ENCODE measurements at places on chromosomes 13 and 19.

DNA sequence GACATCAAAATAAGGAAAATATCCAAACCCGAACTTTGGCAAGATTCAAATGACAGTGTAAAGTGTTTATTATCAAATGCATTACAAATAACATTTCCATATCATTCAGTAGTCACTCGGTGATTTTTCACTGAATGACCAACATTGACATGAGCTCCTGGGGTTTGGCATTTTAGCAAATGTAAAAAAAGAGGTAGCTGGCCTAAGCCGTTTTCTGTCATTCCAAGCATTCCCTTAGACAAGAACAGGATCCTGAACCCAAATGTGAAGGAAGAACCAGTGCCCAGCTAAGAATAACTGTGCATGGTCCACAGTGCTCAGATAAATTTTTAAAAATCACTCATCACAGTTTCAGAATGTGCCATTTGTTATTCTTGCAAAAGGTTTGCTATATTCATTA, 327.9 kb downstream of the GPC6 start:
- DNase-seq = no peak

DNA sequence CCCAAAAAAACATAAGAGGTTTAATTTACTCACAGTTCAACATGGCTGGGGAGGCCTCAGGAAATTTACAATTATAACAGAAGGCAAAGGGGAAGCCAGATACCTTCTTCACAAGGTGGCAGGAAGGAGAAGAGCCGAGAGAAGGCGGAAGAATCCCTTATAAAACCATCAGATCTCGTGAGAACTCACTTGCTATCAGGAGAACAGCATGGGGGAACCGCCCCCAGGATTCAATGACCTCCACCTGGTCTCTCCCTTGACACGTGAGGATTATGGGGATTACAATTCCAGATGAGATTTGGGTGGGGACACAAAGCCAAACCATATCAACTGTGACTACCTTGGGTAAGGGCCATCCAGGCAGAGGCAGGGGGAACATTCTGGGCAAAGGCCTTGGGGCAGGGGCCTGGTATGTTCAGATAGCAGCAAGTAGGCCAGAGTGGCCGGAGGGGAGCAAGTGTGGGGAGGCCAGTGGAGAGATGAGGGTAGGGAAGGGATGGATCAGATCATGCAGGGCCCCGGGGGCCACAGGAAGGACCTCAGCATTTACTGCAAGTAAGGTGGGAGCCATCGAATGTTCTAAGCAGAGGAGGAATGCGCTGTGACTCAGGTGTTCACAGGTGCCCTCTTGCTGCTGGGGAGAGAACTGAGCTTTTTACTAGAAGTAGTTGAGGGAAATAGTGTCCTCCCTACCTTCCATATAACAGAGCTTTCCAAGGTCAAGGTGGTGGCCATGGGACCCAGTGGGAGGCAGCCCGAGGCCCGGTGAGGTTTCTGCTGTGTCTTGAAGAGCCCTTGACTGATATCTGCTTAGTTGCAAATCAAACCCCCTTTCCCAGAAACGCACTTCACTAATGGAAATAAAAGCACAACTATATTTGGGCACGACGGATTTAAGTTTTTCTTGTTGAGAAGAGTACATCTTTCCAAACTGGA, 18.0 kb downstream of the RAB3D start:
- no peak for DNase-seq

DNA sequence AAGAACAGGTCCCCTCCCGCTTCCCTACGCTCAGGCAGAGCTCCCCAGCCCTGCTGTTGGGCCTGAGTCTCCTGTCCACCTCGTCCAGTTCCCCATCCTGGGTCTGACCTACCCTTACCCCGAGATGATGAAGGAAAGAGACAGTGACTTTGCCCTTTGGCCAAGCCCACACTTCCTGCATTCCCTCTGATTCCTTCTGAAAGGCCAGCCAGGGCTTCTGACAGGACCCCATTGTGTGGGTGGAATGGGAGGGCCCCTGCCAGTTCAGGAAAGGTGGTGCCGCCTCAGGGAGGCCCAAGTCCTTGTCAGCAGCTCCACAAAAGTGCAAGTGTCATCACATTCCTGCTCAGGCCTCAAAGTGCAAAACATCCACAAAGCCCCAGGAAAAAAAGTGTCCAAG, 177.8 kb downstream of the PAN3 start:
- no peak for DNase-seq

- no peak for DNase-seq
Measured at GRCh38 chr13:28532388-28533124, 37.6 kb upstream of the FLT1 start.

DNA sequence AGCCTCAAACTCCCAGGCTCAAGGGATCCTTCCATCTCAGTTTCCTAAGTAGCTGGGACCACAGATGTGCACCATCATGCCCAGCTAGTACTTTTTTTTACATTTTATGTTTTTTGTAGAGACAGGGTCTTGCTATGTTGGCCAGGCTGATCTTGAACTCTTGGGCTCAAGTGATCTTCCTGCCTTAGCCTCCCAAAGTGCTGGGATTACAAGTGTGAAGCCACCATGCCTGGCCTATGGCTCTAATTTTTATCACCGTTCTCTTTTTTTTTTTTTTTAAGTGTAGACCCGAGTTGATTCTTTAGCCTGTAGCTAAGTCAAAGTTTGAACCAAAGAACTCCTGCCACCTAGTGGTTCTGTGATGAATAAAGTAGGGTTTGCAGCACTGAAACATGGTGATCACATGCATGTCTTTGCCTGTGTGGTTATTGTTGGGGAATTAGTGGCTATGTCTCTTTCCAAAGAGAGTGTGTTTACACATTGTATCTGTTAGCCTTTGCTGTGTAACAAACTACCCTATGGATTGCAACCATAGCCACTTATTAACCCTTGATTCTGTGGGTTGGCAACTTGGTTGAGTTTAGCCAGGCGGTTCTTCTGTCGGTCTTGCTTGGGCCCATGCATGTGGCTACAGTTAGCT, 11.6 kb downstream of the NFILZ start:
- peak; percentile 51 for DNase-seq

- no peak for DNase-seq
Measured at GRCh38 chr19:3760871-3761361, 576 bp downstream of the APBA3 start.

DNA sequence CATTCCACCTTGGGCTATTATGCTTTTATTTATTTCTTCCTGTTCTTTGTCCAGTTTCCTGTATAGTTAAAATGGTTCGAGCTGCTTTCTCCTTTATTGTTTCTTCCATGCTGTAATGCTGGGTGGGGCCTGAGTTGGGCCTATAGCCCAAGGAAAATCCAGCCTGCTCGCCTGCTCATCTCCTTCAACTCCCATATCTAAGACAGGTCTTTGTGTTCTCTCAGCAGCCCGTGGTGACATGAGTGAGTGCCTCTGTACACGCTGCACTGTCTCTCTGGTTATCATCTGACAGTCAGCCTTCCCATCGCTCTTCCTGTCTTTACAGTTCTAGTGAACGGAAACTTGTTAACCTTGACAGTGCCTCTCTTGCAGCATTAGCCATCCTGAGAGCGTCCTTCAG, 221.9 kb upstream of the SLC10A2 start:
- DNase-seq = no peak

- DNase-seq = no peak
Measured at GRCh38 chr19:40154121-40154680, 37.0 kb upstream of the MAP3K10 start.

- DNase-seq = no peak
Measured at GRCh38 chr19:18483119-18483890, 38.6 kb downstream of the ELL start.

GRCh38 chr13:49683489-49683888, 7.8 kb downstream of the EBPL start:
- DNase-seq = no peak

- DNase-seq = no peak
Measured at GRCh38 chr13:40428354-40428753, 238.1 kb downstream of the FOXO1 start.

- no peak for DNase-seq
Measured at GRCh38 chr13:25196971-25197370, 24.9 kb upstream of the AMER2 start.

- no peak for DNase-seq
Measured at GRCh38 chr13:111476197-111476596, 155.8 kb downstream of the TEX29 start.

DNA sequence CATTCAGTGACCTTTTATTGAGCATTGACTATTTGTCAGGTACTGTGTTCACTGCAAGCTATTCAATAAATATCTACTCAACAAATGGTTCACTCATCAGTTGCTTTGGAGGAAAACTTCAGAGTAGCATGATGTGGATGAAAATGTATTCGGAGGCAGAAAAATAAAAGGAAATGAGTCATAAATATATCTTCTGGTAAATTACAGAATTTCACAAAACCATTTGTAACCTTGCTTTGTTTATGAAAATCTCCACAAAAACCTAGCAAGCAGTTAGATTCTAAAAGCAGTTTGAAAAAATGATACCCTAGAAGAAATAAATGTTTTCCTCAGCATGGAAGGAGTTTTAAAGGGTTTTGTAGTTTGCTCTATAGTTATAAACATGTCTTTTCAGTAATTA, 399.6 kb downstream of the LMO7 start:
- no peak for DNase-seq

GRCh38 chr19:57812226-57812625, 2.5 kb downstream of the ZNF552 start:
- peak; percentile 6 for DNase-seq
